Spleen (tissue), 13 donors: ENCODE measurements at places on chromosomes 16 and 17. TPM values are rescaled to one million over a fixed set of nuclear protein-coding genes. Genes with fewer than 3 reads are reported as not detected.

Gene TSPAN10
- total RNA-seq, result not detected

Gene MYH3
- 2.8 TPM for total RNA-seq

Gene CDC42EP4
- total RNA-seq, result 50.0 TPM

Gene GFAP
- 0.54 TPM for total RNA-seq

- DNase-seq, result no peak
Observed at GRCh38 chr16:53911513-53911912, 207.6 kb downstream of the FTO start.

DNA sequence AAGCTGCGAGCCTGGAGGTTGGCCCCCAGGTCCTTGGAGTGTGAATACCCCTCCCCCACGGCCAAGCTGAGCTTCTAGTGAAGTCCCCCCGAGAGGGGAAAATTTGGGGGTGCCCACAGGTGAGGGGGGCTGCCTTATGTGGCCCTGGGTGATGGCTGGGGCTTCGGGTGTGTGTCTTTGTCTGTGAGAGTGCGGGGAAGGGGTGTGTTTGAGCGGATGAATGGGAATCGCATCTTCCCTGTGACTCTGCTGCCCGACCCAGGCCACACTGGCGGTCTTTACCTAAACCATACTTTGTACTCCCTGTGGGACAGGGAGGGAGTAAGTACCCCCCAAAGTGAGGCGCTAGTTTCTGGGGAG is 1.3 kb downstream of the SBK1 start:
- DNase-seq, result no peak

- peak; percentile 45 for DNase-seq
Observed at GRCh38 chr17:27669850-27670249, 38.9 kb downstream of the LGALS9 start.

- peak; percentile 78 for DNase-seq
Observed at GRCh38 chr16:22297871-22298733, 893 bp downstream of the POLR3E start.

DNA sequence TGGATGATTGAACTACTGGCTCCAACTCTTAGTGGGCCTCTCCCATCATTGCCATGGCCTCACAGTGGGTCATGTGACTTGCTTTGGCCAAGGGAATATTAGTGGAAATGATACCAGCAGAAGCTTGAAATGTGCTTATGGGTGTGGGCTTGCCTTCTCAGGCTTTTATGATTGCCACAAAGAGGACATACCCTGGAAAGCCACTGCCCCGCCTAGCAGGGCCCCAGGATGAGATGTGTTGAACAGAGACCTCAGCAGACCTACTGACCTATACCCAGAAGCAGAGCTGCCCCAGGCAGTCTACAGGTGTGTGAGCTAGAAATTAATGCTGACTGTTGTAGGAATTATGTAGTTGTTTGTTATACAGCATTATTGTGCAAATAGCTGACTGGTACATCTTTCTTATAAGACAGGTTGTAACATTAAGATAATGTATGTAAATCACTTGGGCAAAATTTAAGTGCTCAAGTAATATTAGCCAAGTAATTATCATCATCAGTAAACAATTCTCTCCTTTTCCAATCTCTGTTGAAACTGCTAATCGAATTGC is 67.8 kb upstream of the CDH5 start:
- DNase-seq, result no peak

Gene STAC2
- not detected for total RNA-seq

- no peak for DNase-seq
Observed at GRCh38 chr17:39632153-39632941, 4.6 kb upstream of the STARD3 start.

DNA sequence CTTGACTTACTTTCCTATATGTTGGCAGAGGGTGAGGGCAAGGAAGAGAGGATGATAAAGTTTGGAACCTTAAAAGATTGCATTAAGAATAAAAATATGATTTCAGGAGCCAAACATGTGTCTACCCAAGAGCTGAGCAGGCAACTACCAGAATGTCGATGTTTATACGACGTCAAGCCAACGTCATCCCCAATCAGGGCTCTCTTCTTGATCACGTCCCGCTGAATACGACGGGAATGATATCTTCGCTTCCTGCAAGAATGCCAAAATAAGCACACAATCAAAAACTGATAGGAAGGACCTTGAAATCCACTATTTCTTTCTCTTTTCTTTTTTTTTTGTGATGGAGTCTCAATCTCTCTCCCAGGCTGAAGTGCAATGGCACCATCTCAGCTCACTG is 20.1 kb upstream of the ITGAE start:
- no peak for DNase-seq

- DNase-seq, result no peak
Observed at GRCh38 chr16:3008690-3009037, 4.1 kb upstream of the CLDN9 start.

Gene ABCC12
- total RNA-seq, result not detected

DNA sequence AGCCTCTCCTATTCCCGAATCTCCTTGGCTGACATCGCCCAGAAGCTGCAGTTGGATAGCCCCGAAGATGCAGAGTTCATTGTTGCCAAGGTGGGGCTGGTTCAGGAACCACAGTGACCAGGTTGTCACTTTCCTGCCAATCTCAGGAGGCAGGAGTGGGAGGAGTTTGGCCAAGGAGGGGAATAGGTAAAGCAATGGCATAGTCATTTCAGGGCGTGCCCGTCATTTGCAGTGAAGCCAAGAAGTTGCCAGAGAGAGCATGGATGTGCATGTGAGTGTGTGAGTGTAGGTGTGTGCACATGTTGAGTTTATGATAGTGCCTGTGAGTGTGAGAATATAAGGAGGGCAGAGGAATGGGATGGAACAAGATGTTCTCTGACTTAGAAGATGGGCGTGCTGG is 14.8 kb downstream of the PSMD3 start:
- DNase-seq, result no peak

GRCh38 chr17:69954241-69954925 is 120.6 kb upstream of the KCNJ16 start:
- no peak for DNase-seq

Gene CARD14
- 1.3 TPM for total RNA-seq

- no peak for DNase-seq
Observed at GRCh38 chr17:13311306-13311705, 290.4 kb downstream of the HS3ST3A1 start.

GRCh38 chr17:27741971-27742575 is 58.3 kb downstream of the NOS2 start:
- no peak for DNase-seq

GRCh38 chr16:82439678-82440293 is 187.0 kb upstream of the CDH13 start:
- no peak for DNase-seq

Gene OTOP2
- not detected for total RNA-seq

Gene PLEKHG4
- total RNA-seq, result 15.2 TPM

GRCh38 chr16:8182761-8183160 is 407.6 kb downstream of the TMEM114 start:
- no peak for DNase-seq

- DNase-seq, result peak; percentile 70
Observed at GRCh38 chr16:3080024-3080423, 14.6 kb downstream of the IL32 start.

- DNase-seq, result peak; percentile 79
Observed at GRCh38 chr16:56357241-56357764, 68.0 kb downstream of the AMFR start.

- peak; percentile 99 for DNase-seq
Observed at GRCh38 chr17:81702934-81703746, at the start of gene MRPL12. Gene MRPL12, plus strand, starts transcription at chr17:81703367. Its CDS starts 135 bp downstream, at chr17:81703502.

Gene TLCD3B
- not detected for total RNA-seq

DNA sequence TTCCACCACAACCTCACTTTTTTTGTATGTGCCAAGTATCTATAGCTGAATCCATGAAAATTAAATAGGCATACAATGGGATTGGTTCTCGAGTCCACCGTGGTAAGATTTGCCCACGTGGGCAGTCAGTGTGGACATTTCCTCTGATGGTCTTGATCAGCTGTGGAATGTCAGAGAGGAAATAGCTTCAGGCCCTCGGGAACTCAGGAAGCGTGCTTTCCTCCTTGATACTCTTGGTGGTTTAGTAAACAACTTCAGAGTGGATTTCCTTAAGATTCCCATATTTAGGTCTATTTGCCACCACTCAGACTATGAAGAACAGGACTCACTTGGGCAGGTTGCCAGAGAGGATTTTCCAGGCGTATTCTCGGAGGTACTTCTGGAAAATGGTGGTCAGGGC is 152.5 kb downstream of the VPS53 start:
- no peak for DNase-seq

- DNase-seq, result no peak
Observed at GRCh38 chr17:9844153-9844552, 18.4 kb downstream of the GLP2R start.

Gene ST6GALNAC2
- total RNA-seq, result 9.8 TPM

Gene LRRC46
- 1.3 TPM for total RNA-seq

DNA sequence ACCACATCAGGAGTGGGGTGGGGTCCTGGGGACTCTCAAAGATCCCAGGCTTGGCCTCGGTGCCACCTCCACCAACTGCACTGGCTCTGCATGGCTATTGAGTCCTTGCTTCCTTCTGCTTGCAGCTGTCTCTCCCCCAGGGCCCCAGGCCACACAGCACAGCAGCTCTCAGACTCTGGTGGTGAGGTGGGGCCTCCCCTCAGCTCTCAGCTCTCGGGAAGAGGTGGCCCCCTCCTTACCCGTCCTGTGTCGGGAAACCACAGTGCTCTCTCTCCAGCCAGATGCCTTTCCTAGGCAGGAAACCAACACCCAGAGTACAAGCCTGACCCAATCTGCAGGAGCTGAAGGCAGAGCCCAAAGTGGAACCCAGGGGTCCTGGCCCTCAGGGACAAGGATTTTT is 18.5 kb downstream of the SRCIN1 start:
- DNase-seq, result no peak

GRCh38 chr17:77076124-77076830 is 64.5 kb upstream of the SEC14L1 start:
- no peak for DNase-seq

DNA sequence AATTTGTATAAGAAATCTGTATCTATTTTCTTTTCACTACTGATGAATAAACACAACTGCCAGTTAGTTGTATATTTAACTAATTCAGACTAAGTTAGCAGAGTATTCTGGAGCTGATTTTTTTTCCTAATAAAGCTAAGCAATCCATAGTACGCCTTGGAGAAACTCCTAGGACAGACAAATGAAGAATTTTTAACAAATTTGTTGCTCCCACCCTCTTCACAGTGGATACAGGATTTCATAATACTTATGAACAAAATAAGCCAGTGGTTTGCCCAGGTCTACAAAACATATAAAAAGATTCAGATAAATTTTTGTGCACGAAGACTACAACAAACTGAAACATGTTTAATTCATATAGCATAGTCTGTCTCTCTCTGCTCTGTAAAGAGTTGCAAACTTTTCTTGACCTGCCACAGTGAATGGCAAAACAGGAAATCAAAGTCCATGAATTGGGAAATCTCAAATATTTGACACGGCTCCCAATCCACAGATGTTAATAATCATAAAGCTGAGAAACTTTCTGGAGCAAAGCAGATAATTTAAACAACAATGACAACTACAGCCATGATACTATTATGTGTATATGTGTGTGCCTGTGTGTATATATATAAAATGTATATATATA is 594 bp upstream of the ABCA6 start:
- DNase-seq, result no peak

DNA sequence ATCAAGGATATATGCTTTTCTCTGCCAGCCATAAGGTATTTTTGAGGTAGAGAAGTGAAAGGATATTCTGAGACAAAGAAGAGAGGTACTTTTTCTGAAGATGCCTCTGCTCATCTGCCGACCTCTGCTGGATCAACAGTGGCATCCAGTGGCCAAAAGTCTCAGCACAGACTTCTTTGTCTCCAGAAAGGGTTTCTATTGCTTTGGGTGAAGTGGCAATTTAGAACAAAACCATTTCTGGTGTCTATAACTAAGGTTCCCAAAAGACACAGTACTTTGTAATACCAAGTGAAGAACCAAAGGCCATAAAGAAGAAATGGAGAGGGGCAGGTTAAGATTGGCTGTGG is 155.2 kb upstream of the C17orf78 start:
- DNase-seq, result no peak

DNA sequence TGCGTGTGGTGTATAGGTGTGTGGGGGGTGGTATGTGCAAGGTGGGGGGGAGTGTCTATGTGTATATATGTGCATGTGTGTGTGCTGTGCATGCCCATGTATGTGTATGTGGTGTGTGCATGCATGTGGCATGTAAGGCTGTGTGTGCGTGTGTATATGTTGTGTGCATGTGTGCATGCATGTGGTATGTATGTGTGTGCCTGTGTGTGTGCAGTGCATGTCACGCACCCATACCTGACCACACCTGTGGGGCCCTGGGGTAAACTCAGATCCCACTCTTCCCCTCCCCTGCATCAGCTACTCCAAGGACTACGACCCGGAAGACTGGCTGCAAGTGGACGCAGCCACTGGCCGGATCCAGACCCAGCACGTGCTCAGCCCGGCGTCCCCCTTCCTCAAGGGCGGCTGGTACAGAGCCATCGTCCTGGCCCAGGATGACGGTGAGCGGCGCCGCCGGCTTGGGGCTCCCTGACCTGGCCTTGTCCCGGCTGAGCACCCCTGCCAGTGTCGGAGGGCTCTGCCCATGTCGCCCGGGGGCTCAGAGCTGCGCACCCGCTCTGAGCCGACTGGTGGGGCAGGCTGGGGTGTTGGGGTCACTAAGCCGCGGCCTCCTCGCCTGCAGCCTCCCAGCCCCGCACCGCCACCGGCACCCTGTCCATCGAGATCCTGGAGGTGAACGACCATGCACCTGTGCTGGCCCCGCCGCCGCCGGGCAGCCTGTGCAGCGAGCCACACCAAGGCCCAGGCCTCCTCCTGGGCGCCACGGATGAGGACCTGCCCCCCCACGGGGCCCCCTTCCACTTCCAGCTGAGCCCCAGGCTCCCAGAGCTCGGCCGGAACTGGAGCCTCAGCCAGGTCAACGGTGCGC is 9.1 kb downstream of the SLC22A31 start:
- peak; percentile 83 for DNase-seq

Gene SCARF1
- 59.8 TPM for total RNA-seq

DNA sequence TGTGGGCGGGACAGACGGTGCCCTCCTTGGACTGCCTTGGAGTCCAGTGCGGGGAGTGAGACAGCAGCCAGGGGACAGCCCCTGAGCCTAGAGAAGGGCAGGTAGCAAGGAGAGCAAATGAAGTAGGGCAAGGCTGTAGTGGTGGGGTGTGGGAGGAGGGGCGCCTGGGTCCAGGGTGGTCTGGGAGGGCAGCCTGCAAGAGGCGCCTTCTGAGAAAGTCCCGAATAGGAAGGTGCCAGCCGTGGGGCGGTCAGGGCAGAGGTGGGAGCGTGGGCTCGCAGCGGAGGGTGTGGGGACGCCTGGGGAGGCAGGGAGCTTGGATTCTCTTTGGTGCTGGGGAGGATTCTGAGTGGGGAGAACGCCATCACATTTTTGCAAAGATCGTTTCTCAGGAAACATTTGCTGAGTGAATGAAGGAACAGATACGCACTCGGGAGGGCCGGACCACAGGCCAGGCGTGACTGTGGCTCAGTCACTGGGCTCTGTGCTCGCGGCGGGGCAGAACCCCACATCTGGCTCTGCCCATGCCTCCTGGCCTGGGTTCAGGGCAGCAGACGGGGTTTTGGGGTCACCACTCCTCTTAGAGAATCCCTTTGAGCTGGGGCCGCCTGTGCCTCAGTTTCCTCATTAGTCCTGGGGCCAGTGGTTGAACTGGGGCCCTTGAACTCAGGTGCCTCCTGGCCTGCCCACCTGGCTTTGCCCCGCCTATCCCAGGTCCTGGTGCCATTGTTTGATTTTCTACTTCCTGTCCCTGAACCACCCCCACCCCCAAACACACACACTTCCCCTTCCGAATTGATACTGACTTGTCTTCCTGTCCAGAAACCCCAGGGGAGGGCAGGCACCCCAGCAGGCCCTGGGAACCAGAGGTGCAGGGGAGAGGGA is 4.2 kb downstream of the SNN start:
- peak; percentile 91 for DNase-seq
